NCI-H82 (cell line): ENCODE measurements at places on chromosomes 1 and 21.

- no peak for DNase-seq
Observed at GRCh38 chr1:22772014-22772413, 61.4 kb downstream of the EPHB2 start.

DNA sequence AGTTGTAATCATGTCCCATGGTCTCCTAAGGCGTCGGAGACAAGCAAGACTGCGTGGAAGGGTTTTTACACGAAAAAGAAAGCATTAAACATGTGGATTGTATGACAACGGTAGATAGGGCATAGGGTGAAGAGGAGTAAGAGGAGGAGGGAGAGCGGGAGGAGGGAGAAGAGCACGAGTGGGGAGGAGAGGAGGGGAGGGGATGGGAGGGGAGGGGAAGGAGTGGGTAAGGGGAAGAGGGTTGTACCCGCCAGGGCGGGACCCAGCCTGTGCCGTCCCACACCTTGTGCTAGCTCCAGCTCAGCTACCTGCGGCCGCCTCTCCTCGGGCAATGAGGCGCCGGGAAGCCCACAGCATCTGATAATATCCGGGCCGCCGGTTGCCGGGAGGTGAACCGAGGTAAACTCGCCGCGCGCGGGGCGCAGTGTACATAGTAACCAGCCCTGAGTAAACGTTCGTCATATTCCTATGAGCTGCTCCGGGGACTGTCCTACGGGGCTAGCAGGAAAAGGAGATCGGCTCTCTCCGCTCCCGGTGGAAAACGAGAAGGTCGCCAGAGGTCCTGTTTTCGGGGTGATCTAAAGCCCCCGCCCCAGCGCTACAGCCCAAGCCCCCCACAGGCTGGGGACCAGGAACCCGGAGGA, 449 bp upstream of the RCAN3 start:
- DNase-seq: peak; percentile 69

GRCh38 chr1:24673341-24673740, 30.2 kb downstream of the SRRM1 start:
- DNase-seq: no peak

- peak; percentile 35 for DNase-seq
Observed at GRCh38 chr1:36089393-36090121, 865 bp downstream of the ADPRS start.

DNA sequence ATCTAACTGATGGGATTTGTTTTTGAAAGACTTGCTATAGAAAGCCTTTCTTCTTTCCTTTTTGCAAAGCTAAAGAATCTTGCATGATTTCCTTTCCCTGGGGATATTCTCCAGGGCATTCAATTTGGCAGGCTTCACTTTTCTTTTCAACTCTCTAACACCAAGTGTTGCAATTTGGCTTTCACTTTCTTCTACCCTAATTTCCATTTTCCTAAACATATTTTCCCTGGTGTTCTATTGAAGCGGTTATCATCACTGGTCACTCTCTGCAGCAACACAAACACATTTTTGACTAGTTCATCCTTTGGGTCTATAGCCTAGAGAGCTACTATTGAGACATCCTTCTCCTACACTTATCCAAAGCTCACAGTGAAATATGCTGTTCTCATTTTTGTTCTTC, 424.5 kb downstream of the NEGR1 start:
- DNase-seq: no peak
